ENCODE measurements at places on chromosomes 1 and 21.

GRCh38 chr1:97834899-97835298, 85.9 kb downstream of the DPYD start:
- DNase-seq: no peak

- no peak for DNase-seq
Measured at GRCh38 chr1:232952514-232953499, 2.4 kb downstream of the NTPCR start.

GRCh38 chr1:54372978-54373377, 33.2 kb downstream of the SSBP3 start:
- no peak for DNase-seq

GRCh38 chr1:82260666-82261065, 459.9 kb downstream of the ADGRL2 start:
- DNase-seq: no peak

GRCh38 chr1:164794356-164794755, 235.4 kb downstream of the PBX1 start:
- no peak for DNase-seq

DNA sequence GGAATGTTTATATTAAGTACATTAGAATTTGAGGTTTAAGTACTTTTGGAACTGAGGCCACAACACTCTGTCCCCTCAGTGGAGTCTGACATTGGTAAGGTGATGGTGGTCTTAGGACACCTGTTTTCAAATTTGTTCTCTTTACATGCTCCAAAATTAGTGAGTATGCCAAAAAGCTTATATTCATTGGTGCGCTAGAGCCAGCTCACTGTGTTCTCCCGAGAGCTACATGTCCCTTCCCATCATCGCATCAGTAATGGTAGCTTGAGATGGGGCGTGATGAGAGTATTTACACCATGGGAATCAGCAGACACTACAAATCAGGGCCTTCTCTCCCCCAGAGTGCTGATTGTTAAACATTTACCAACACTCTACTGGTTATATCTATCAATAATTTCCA, 19.5 kb downstream of the ETS2 start:
- DNase-seq: no peak

DNA sequence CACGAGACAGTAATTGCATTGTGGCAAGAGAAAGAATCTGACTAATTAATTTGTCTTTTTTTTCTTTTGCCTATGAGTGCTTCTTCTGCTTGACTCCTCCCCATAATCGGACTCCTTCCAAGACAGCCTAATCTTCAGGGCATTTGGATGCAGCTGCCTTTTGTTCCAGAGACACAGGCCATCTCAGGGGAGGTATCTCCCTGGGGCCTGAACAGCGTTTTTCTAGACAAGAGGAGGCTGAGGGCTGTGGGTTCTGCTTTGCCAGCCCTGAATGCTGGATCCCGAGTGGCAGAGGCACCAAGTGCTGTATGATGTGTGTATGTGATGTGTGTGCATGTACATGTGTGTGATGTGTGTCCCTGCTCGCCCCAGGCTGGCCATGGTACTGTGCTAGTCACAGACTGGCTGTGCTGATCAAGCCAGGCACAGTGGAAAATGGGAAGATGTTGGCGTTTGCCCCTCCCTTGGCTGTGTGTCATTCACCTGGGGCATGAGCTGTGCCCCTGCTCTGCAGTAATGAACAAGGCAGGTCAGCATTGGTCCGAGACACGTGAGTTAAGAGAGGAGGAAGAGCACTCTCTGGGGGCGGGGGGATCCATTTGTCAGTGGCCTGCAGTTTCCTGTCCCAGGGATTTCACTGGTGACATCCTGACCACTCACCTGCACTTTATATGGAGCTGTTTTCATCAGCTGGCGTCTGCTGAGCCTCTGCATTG, 77.2 kb downstream of the ADARB1 start:
- DNase-seq: no peak

DNA sequence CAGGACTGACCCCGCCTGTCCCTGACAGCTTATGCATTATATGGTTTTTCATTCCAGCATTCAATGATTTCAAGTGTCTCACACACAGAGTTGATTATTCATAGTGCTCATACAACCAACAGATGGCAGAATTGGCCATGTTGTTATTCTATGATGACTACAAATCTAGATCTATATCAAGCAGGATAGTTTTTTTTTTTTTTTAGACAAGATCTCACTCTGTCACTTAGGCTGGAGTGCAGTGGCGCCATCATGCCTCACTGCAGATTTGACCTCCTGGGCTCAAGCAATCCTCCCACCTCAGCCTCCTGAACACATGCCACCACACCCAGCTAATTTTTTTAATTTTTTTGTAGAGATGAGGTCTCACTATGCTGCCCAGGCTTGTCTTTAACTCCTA, 40.1 kb upstream of the LRRC8D start:
- DNase-seq: no peak

GRCh38 chr1:29211086-29212030, 19.4 kb downstream of the MECR start:
- no peak for DNase-seq

GRCh38 chr1:43648221-43648847, 1.6 kb upstream of the KDM4A start:
- DNase-seq: no peak

DNA sequence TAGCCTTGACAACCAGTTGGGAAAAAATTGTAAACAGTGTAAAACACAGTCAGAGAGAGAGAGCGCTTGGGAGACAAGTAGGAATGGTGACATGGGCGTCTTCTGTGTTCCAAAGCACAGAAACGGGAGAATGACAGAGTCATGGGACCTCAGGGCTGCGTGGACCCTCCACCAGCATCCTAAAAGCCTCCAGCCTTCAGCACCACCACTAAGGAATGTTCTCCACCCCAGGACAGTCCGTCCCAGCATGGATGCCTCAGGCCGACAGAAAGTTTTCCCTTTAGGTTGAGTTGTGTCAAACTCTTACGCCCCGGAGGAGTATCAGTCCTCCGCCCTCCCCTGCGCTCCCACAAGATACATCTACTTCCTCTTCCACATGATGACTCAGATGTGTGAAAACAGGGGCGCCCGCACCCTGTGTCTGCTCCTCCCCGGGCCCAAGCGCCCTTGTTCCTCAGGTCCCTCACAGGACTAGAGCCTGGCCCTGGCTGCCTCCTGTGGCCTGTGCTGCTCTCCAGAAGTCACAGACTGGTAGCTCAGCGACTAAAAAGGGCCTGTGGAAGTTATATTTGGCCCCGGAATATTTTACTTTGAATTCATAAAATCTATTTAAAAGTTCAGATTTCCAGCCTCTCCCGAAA, 63.9 kb upstream of the EFHD2 start:
- no peak for DNase-seq

- no peak for DNase-seq
Measured at GRCh38 chr21:37264808-37265207, 2.3 kb downstream of the VPS26C start.

GRCh38 chr1:3744646-3745045, 7.6 kb upstream of the CCDC27 start:
- DNase-seq: no peak

GRCh38 chr1:111234258-111234657, 6.7 kb downstream of the CHI3L2 start:
- DNase-seq: no peak

DNA sequence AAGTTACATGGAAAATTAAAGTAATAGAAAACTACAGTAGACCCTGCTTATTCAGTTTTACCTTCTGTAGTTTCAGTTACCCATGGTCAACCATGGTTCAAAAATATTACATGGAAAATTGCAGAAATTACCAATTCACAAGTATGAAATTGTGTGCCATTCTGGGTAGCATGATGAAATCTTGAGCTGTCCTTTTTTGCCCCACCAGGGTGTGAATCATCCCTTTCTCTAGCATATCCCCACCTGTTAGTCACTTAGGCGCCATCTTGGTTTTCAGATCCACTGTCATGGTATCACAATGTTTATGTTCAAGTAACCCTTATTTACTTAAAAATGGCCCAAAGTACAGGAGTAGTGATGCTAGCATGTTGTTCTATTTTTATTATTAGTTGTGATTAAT, 3.5 kb upstream of the LRIF1 start:
- DNase-seq: no peak

GRCh38 chr1:17574516-17574915, 35.0 kb downstream of the ARHGEF10L start:
- DNase-seq: peak; percentile 25
